Fibroblast of skin of back (primary cell): ENCODE measurements at places on chromosomes 16 and 17.
A peak's percentile ranks its signal among the peaks of the same experiment; 100 is the strongest.

GRCh38 chr16:29852654-29853053, 10.4 kb downstream of the CDIPT start:
- peak; percentile 50 for DNase-seq

DNA sequence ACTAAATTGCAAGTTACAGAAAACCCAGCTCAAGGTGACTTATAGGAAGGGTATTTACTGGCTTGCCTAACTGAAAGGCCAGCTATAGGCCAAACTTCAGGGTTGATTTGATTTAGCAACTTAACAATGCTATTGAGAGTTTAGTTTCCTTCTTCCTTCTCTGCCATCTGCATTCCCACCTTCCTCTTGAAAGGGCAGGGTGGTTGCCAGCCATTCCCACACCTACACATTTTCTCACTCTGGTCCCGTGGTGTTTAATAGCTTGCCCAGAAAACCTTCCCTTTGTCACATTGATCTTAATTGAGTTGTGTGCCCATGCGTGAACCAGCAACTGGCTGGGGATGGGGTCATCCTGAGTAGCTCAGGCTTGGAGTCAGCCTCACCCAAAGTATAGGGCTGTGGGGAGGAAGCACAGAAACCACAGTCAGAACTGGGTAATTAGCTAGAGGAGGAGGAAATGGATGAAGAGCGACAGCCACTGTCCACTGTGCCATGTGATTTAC, 194.7 kb downstream of the SPECC1 start:
- DNase-seq, result no peak

- DNase-seq, result peak; percentile 81
Measured at GRCh38 chr16:15682105-15682570, 32.1 kb downstream of the NDE1 start.

DNA sequence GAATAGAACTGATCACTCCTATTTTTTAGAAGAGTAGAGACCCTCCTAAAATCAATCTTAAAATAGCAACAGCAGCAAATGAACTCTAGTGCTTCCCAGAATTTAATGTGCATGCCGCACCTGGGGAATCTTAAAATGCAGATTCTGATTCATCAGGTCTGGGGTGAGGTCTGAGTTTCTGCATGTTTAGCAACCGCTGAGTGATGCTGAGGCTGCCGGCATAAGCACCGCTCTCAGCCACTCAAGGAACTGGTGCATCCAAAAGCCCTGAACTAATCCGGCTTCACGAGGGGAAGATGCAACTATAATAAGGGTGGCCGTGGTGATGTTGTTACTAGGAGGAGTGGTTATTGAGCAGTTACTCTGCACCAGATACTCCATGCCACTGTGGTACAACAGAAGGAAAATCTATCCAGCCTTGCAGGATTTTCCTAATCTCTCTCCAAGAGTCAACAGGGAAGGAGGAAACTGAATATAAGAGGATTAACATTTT, 19.7 kb downstream of the SDK2 start:
- no peak for DNase-seq

GRCh38 chr16:85222155-85222863, 110.0 kb upstream of the CIBAR2 start:
- DNase-seq, result no peak

GRCh38 chr16:55101026-55101425, 170.4 kb downstream of the IRX5 start:
- DNase-seq, result peak; percentile 48

DNA sequence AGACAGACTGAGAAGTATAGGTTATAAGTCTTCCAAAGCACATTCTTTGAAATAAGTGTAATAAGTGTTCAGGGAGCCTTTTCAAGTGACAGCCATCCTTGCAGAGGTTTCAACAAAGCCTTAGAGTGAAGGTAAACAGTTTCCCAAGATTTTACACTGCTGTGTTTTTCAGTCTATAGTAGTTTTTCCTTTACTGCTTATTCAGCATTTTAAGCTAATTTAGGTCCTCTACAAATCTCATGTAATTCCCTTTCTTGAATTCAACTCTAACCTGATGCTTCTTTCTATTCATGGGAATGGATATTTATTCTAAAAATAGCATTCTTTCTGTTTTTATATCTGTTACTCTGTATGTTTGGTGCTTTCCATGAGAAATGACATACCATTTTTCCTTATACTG, 211.3 kb downstream of the PHKB start:
- DNase-seq, result no peak

DNA sequence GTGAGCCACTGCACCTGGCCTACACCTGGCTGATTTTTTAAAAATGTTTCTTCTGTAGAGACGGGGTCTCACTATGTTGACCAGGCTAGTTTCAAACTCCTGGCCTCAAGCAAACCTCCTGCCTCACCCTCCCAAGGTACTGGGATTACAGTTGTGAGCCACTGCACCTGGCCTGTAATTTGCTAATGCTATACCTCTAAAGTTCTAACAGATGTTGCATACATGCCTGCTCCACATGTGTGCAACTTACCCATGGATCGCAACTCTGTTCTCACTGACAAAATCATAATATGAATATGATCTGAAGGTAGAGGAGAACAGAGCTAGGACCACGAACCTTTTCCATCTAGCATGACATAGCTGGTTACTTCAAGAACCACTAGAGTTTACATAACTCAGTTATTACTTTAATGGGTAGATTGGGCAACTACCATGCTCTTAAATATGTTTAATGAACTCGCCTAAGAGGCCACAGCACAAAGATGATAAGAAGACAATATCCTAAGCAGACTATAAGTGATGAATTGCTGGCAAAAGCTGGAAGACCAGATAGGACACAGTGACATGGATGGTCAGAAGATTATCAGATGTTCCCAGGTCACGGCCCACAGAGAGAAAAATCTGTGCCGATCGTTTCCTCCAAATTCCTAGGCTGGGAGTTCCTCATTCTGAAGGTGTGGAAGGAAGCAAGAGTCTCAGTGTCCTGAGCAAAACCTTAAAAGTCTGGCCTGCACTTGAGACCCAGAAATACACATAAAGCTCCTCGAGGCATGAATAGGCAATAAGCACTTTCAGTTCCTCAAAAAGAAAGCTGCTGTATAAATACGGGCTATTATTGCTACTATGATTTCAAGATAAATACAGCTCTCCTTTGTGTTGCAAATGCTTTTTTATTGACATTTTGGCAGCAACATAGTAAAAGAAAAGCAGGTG, 53.6 kb upstream of the ICAM2 start:
- no peak for DNase-seq

DNA sequence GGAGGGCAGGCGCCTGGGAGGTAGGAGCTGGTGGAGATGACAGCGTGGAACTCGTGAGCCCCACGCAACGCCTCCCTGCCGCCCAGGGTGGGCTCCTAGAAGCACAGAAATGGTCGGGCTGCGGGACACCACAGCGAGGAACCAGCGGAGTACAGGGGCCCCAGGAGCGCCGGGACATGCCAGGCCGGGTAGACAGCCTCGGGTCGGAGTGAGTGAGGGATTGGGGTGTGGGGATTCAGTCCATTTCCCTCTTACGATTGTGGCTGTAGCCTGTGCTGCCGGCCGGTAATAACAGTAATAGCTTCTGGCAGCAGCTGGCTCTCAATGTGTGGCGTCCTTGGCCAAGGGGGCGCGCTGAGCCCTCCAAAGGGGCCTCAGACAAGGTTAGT, 12.2 kb upstream of the CES3 start:
- DNase-seq, result no peak

DNA sequence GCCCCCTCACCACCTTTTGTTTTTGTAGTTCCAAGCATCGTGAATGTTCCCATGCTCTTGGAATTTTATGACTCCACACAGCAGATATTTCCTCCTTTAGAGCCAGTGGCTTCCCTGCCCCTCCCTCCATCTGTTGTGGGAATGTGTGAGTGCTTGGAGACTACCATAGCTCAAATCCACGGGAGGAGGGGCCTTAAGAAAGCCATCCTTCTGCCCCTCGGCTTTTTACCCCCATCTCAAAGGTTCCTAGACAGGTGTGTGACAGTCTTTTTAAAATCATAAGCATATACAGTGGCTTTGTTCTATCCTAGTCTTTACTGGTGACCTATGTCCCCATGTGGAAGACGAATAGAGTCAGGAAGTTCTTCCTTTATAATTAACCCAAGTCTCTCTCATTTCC, 47.2 kb downstream of the YPEL2 start:
- DNase-seq, result peak; percentile 97

DNA sequence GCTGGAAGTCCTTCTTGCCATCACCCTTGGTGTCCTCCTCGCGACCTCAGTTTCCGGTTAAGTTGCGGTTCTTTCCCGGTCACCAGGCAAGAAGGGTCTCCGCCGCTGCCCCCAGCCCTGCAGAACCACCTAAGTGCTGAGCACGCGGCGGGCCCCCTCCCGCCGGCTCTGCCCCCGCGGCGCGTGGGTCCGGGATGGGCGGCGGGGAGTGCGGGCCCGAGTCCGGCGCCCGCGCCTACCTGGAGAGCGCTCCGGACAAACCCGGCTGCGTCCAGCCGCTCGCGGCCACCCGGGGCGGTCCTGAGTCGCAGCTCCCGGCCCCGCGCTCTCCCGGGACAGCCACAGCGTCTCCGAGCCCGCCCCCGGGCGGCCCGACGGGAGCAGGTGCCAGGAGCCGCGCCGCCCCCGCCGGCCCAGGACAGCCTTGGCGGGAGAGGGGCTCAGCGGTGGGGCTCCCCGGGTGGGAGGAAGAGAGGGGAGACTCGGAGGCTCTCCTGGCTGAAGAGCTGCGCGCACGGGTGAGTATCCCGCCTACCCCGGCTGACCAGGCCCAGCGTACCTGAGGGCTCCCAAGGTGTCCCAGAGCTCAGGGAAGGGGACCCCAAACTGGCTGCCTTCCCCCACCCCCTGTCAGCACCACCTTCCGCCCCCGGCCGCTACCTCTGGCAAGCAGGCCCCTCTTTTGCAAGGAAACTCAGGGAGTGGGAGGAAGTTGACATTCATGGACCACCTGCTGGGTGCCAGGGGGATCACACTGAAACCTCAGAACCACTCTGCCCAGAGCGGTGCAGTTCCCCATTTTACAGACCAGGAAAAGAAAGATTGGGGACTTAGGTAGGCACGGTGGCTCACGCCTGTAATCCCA, 22.2 kb upstream of the C17orf113 start:
- DNase-seq, result no peak

DNA sequence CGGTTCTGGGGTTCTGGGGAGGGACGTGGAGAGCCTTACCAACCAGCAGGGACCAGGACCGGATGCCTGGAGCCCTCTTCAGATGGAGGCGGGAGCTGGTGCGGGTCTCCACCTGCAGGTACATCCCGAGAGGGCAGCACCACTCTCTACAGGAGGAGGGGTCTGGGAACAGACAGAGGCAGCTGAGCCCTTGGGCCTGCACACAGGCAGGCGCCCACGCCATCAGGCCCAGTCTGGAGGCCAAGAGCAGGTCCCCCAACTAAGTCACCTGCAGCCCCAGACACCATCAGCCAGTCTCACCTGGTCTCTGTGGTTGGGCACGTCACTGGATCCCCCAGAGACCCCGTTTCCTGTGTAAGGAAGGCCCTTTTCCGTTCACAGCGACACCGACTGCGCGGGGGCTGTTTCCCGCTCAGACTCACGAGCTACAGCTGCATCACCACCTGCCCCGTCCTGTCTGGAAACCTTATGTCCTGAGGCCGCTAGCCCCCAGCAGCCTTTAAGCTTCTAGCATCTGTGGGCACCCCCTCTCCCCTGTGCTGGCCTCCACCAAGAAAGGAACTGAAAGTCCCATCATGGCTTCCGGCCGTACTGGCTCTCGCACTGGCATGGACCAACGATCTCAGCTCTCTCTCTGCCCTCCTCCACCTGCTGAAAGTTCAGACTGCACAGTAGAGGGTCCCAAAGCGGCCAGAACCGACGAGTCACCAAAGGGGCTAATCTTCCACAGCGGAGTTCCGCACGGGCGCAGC, 1.2 kb downstream of the CYBC1 start:
- DNase-seq, result no peak

- DNase-seq, result peak; percentile 14
Measured at GRCh38 chr17:56203430-56203829, 50.2 kb downstream of the ANKFN1 start.

DNA sequence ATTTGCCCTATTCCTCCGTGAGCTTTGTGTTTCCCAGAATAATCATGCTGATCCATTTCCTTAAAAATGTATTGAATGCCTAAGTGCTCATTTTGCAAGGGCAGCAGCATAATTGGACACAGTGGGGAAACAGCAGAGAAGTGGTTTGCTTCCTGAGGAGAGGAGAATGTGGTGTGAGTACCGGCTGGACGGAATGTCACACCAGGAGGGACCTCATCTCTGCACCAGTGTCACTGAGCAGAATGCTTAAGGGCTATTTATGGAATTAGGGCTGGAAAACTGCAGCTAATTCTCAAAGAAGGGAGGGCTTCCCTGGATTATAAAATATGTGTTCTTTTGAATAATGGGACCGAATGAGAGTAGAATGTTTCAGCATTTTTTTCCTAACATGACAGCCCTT, 1100.6 kb upstream of the RBFOX1 start:
- no peak for DNase-seq

- DNase-seq, result no peak
Measured at GRCh38 chr16:58455750-58456149, 44.2 kb upstream of the NDRG4 start.

DNA sequence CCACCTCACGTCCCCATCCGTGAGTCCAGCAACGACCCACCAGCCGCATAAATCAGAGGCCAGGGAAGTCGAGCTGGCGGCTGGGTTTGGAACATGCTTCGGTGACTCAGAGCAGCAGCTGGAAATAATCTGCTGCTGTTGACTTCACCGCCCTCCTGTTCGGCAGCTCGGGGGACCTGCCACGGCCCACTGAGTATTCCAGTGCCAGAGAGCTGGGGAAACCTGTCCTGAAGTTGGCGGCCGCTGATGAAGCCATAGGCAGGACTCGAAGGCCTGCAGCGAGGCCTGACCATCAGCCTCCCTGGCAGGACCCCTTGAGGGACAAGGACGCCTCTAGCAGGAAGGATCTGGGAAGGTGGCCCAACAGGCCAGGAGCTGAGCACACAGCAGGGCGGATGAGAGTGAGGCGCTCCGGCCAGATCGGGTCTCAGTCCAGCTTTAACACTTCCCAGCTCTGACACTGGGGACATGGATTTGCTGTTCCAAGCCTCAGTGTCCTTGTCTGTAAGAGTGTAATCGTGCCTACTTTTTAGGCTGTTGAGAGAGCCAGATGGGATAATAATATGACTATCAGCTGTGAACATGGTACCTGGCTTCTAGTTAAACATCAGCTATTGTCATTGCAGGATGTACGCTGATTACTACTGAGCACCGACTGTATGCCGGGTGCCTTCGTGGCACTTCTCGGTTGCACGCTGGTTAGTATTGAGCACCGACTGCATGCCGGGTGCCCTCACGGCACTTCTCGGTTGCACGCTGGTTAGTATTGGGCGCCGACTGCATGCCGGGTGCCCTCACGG, 50.4 kb upstream of the CIBAR2 start:
- peak; percentile 87 for DNase-seq

DNA sequence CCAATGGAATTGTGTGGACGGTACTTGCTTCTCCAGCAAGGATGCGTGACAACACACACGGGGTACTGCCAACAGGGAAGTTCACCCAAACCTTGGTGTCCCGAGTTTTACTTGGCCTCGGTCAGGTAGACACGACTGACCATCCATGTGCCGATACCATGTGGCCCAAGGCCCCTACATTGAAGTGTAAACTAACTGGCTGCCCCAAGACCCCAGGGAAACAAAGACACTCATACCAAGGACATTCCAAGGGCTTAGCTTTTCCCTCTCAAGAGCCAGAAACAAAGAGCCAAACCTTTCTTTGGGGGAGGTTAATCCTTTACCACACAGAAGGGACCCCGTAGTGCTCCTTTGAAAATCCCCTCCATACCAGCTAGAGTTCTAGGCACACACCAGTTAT, 215.9 kb upstream of the TNRC6C start:
- DNase-seq, result no peak
